ENCODE measurements at places on chromosomes 12 and 14. TPM values are rescaled to one million over a fixed set of nuclear protein-coding genes. Genes with fewer than 3 reads are reported as not detected.

GLT1D1 gene
- total RNA-seq: not detected

TBX3 gene
- total RNA-seq: 96.8 TPM

C3AR1 gene
- 1.9 TPM for total RNA-seq

PTGDR gene
- total RNA-seq: not detected

NGB gene
- total RNA-seq: not detected

AGAP2 gene
- total RNA-seq: 0.48 TPM

TSHR gene
- total RNA-seq: not detected

SLC38A4 gene
- 0.24 TPM for total RNA-seq

ADAMTS20 gene
- total RNA-seq: 0.24 TPM

TMPRSS12 gene
- total RNA-seq: not detected

NPC2 gene
- 435 TPM for total RNA-seq

TESPA1 gene
- total RNA-seq: not detected

KRT2 gene
- not detected for total RNA-seq

CIDEB gene
- total RNA-seq: 0.16 TPM

PSMC1 gene
- 130 TPM for total RNA-seq

KRT86 gene
- total RNA-seq: not detected

SPSB2 gene
- 3.6 TPM for total RNA-seq

AHNAK2 gene
- 7.6 TPM for total RNA-seq

ANO4 gene
- 5.8 TPM for total RNA-seq

ITPR2 gene
- 11.4 TPM for total RNA-seq

ADCK1 gene
- total RNA-seq: 10.8 TPM

IAPP gene
- total RNA-seq: not detected

RPL10L gene
- total RNA-seq: not detected

SIRT4 gene
- 5.6 TPM for total RNA-seq

NEUROD4 gene
- total RNA-seq: not detected

STYK1 gene
- 2.3 TPM for total RNA-seq

TEX52 gene
- total RNA-seq: not detected

WNT5B gene
- total RNA-seq: 8.6 TPM

FBXW8 gene
- 12.5 TPM for total RNA-seq

RILPL2 gene
- 2.6 TPM for total RNA-seq

TOMM20L gene
- not detected for total RNA-seq

C12orf50 gene
- total RNA-seq: not detected

ANKLE2 gene
- total RNA-seq: 31.9 TPM

MAP1LC3B2 gene
- total RNA-seq: 0.26 TPM

RBP5 gene
- not detected for total RNA-seq

CERS5 gene
- total RNA-seq: 26.3 TPM

APOF gene
- total RNA-seq: not detected
